ENCODE measurements at places on chromosomes 3 and 15.

- no peak for DNase-seq
These were observed 48.5 kb downstream of the THBS1 start for GRCh38 chr15:39629371-39629770.

DNA sequence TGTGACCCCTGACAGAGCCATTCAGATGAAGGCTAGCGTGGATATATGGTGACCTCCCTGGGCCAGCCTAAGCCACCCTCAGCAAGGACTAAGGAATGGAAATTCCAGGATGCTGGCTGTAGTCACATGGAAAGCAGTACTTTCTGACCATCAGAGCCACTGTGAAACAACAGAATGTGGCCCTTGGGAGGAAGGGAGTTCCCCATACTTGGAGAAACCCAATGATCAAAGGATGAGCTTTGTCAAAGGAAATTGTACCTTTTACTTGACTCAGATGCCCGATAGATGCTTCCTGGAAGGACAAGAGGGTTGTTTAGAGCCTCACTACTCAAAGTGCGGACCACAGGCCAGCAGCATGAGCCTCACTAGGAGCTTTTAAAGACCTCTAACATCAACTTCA lies 484.5 kb upstream of the PROK2 start:
- DNase-seq = no peak

GRCh38 chr3:172635588-172635987 lies 75.3 kb downstream of the NCEH1 start:
- no peak for DNase-seq

- no peak for DNase-seq
These were observed 21.0 kb downstream of the RAB8B start for GRCh38 chr15:63210151-63211091.

DNA sequence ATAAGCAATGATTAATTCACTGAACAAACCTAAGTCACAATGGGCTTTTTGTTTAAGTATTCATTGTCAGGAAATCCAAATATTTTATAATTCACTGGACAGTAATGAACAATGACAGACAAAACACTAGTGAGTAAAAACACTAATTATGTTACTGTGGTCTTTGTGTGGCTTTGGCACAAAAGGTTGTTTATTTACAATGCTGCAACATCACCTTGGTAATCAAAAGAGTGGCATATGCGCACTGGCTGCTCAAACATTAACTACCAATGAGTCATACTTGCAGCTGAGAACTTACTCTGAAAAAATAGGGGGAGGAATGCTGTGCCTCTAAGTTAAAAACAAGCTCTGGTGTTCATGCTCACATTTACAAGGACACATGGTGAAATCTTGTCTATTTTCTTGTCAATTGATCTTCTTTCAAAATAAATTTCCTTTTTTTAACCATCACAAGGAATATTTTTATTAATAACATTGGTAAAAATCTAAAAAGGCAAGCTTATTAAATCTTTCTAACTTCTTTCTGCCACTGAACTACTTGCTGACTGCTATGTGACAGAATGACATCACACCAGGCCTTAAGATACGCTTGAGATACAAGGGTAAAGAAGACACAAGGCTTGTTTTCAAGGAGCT lies 85.2 kb upstream of the PPIB start:
- no peak for DNase-seq

- no peak for DNase-seq
These were observed 6.8 kb downstream of the BOC start for GRCh38 chr3:113218011-113218680.

GRCh38 chr3:142445816-142446254 lies 2.0 kb downstream of the XRN1 start:
- no peak for DNase-seq

DNA sequence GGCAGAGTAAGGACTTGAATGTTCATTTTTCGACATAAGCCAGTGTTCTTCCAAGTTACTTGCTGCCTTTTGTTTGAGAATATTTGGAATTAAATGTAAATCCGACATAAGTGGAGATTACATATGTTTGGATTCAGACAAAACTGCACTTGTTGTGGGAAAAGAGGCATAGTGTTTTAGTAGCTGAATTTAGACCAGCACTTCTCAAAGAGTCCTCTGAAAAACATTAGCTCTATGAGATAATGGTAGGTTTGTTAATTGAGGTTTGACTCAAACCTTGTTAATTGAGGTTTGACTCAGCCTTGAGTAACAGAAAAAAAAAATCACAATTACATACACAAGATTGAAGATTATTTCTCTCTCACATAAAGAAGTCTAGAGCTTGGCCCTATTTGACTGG lies 132.5 kb downstream of the NSUN3 start:
- no peak for DNase-seq

- DNase-seq = no peak
These were observed 28.7 kb upstream of the HCN4 start for GRCh38 chr15:73397461-73397860.

DNA sequence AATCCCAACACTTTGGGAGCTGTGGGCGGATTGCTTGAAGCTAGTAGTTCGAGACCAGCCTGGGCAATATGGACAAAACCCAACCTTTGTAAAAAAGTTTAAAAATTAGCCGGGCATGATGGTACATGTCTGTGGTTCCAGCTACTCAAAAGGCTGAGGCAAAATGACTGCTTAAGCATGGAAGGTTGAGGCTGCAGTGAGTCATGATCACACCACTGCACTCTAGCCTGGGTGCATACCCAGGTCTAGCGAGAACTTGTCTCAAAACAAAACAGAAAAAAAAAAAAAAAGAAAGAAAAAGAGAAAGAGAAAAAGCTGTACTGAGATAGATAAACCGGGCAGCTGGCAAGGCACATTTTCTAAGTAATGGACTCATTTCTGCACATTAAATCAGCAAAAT lies 10.6 kb downstream of the ARPP19 start:
- no peak for DNase-seq

GRCh38 chr15:45585069-45585791 lies 1.9 kb upstream of the BLOC1S6 start:
- DNase-seq = no peak

GRCh38 chr3:138845181-138845601 lies 10.5 kb upstream of the PIK3CB start:
- no peak for DNase-seq

DNA sequence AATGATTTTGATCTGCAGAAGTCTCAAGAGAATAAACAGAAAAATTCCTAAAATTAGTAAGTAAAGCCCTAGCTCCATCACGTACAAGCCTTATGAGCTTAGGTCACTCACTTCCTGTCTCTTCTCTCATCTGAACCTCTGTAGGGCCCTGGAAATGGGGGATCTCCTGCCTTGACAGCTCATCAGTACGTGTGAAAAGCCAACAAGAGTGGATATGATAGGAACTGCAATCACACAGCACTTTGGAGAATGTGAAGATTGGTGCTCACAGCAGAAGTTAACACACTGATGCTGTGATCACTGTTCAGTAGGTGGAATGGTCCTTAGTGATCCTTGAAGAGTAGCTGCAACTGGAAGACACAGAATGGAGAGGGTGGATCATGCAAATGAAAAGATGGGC lies 27.8 kb upstream of the ALDH1L1 start:
- DNase-seq = no peak

GRCh38 chr3:13546667-13547171 lies 2.2 kb upstream of the FBLN2 start:
- no peak for DNase-seq

GRCh38 chr15:52288051-52288942 lies 7.3 kb downstream of the MYO5C start:
- DNase-seq = no peak

DNA sequence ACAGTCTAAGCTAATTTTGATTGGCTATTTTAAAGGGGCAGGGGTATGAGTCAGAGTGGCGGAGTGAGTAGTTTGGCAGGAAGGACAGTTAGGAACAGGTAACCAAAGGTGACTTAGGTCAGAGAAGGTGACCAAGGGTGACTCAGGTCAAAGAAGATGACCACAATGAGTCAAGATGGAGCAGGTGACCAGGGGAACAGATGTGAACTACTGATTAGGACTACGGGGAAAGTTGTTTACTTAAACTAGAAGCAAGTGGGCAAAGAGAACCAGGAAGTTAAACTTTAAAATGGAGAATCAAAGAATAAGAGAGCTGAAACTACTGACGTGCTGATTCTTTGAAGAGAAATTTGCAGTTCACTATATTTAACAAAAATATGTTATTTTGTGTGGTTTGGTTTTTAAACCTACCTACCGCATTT lies 14.1 kb upstream of the CA12 start:
- DNase-seq = no peak

DNA sequence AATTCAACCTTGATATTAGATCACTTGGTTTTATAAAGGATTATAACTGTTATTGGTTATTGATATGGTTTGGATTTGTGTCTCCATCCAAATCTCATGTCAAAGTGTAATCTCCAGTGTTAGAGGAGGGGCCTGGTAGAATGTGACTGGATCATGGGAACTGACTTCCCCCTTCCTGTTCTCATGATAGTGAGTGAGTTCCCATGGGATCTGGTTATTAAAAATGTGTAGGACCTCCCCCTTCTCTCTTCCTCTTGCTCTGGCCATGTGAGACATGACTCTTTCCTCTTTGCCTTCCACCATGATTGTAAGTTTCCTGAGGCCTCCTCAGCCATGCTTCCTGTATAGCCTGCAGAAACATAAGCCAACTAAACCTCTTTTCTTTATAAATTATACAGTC lies 136.0 kb upstream of the UBE2E2 start:
- no peak for DNase-seq

GRCh38 chr15:79593119-79593869 lies 161.2 kb downstream of the MINAR1 start:
- DNase-seq = no peak

DNA sequence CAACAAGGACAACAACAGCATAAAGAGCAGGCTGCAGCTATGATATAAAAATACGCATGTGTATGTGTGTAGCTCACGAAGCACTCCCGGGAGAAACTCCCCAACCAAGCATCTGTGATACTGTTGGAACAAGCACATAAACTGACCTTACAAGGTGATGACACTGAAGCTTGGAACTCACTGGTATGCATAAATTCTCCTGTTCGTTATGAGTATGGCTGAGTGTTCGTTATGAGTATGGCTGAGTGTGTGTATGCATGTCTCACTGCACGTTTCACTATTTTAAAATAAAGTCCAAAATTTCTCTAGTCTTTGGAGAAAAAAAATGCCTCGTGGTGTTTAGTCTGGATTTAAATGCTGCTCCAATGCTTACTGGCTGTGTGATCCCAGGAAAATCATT lies 256.8 kb downstream of the RORA start:
- no peak for DNase-seq

DNA sequence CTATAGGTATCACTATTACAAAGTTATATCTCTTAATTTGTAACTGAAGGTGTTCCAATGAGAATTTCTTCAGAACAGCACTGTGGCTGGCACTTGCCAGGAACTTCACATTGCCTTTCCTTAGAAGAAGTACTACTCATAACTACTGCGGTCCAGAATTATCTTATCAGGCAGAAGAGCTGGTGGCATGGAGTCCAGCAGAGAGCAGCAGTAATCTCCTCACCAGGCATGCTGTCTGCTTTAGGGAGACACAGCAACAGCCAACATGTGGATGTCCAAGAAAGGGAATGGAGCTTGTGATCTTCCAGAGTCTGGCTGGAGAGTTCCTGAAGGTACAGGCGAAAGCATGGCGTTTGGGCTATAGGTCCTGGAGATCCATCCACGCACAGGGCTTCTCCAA lies 919.7 kb upstream of the NR2F2 start:
- DNase-seq = no peak

- DNase-seq = no peak
These were observed 1.0 kb downstream of the LRRC3B start for GRCh38 chr3:26623419-26624208.

DNA sequence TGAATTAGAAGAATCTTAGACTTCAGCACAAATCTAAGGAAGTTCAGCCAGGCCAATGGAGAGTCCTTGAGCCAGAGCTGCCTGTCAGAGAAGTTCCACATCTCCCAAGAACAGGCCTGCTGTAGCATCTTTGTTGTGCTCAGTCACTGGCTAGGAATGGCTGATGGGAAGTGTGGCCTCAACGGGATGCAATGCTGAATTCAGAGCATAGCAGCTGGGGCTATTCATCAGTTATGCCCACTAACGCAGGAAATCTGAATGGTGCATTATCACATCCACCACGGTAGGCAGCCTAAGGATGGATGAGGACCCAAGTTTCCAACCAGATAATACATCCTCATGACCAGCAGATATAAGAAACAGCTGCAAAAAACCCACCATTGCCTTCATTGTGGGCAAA lies 3.2 kb upstream of the EIF1B start:
- no peak for DNase-seq

DNA sequence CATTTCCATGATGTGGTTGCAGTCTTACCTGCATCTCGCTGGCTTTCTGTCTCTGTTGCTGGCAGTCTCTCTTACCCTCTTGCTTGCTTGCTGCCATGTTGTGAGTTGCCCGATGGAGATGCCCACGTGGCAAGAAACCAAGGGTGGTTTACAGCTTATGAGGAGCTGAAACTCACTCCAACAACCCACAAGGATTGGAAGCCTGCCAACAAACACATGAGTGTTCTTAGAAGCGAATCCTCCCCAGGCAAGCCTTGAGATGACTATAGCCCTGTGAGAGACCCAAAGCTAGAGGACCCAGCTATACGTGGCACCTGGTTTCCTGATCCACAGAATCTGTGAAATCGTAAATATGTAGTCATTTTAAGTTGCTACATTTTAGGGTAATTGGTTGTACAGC lies 490.9 kb upstream of the ADAMTS9 start:
- no peak for DNase-seq

GRCh38 chr15:57537072-57537471 lies 54.6 kb upstream of the MYZAP start:
- peak; percentile 52 for DNase-seq

DNA sequence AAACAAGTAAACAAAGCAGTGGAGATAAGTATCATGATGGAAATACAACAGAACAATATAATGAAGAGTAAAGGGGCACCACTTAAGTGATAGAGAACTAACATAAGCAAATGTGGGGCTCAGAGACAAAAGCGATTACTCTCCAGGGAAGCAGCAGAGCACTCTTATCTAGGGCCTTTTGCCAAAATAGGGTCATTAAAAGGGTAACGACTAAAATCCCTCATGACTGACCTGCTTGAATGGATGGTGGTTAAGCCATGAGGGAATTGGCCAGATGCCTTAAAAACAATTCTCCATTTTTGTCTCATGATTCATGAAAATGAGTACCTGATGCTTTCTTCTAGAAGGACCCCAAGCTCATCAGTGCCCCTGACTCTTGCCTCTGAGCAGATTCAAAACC lies 3.2 kb upstream of the SLC7A14 start:
- no peak for DNase-seq
